LNCaP clone FGC (cell line): ENCODE measurements at places on chromosomes 4 and X.

- no peak for DNase-seq
These were observed 419.1 kb upstream of the KLHL4 start for GRCh38 chrX:87098477-87098876.

DNA sequence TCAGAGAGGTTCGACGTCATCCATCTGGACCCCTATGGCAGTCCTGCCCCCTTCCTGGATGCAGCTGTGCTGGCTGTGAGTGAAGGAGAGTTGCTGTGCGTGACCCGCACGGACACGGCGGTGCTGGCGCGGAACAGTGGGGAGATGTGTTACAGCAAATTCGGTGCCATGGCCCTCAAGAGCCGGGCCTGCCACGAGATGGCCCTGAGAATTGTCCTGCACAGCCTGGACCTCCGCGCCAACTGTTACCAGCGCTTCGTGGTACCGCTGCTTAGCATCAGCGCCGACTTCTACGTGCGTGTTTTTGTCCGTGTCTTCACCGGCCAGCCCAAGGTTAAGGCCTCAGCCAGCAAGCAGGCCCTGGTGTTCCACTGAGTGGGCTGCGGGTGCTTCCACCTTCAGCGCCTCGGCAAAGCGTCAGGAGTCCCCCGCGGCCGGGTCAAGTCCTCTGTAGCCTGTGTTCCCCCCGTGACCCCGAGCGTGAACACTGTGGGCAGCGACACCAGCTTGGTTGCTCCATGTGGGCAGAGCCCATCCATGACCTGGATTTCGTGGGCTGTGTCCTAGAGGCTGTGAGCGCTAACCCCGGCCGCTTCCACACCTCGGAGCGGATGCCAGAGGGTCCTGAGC is 186.7 kb upstream of the SLITRK2 start:
- DNase-seq = no peak

- no peak for DNase-seq
These were observed 42.9 kb upstream of the CYP4V2 start for GRCh38 chr4:186148336-186148975.

GRCh38 chr4:15413623-15414019 is 14.2 kb upstream of the C1QTNF7 start:
- DNase-seq = no peak

- no peak for DNase-seq
These were observed 838.4 kb upstream of the INTU start for GRCh38 chr4:126794363-126794762.

DNA sequence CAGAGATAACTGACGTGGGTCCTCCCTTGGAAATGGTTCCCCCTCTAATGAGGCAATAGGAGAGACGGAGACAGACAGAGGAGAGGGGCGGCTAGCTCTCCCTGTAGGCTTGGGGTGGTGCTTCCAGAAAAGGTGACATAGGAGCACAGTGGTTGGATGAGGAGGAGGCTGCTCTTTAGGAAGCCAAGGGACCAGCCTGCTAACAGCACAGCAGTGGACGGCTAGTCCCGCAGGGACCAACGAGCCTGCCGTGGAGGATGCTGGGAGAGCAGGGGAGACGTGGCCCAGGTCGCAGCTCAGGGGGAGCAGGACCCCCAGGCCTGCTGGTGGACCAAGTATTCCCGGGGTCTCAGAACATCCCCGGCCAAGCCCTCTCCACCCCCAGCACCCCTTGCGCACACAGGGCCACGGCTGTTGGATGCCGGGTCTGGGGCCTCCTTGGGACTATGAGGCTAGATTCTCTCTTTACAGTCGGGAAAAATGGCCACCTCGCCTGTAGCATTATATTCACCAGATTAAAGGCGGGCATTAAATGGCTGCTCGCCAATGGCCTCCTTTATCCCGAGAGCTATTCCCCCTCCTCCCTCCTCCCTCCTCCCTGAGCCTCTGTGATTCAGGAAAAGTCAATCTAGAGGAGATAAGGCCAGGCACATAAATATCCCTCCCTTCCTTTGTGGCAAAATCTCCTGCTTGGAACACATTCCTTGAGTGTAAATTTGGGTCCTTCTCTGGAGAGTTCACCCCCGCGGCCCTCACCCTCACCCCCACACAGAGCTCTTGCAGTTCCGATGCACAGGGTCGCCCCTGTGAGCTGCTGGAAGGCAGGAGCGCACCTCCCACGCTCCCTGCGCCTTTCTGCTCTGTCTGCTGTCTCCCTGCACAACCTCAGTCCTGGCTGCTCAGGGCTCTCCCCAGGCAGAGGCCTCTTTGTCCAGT is 30.5 kb upstream of the NSG1 start:
- DNase-seq = no peak

- DNase-seq = peak; percentile 10
These were observed 392.0 kb downstream of the UBE2NL start for GRCh38 chrX:144275843-144276242.

GRCh38 chr4:113682730-113683537 is 78.6 kb downstream of the CAMK2D start:
- DNase-seq = no peak

DNA sequence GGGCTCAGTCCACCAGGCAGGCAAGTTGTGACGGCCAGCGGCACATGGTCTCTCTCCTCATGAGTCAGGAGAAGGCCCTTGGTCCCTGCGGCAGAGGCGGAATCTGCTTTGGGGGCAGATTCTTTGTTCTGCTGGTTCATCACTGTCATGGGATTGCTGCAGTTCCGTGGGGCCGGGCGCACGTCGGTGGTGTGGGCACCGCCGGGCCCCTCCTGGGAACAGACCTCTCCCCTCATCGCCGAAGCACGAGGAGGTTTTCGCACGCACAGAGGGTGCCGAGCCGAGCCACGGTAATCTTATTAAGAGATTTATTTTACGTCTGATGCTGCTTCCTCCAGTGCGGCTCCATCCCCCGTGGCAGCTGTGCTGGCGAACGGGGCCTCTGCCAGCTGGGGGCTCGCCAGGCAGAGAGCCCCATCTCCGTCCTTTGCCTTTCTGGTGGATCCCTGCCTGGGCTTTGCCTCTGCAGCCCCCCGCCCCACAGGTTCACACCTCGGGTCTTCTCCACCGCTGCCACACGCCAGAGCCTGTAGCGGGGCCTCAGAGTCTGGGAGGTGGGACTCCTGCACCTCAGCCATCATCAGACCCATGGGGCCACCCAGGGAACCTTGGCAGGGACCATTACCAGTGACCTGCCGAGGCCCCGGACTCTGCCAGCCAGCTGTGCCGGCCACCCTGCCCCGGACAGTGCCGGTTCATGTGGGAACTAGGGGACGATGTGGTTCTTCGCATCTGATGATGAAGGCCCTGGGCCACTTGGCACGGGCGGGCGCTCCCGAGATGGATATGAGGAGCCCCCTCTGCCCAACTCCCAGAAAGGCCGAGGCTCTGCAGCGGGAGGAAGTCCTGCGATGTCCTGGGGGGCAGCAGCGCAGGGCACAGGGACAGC is 86.7 kb upstream of the NKX1-1 start:
- no peak for DNase-seq

DNA sequence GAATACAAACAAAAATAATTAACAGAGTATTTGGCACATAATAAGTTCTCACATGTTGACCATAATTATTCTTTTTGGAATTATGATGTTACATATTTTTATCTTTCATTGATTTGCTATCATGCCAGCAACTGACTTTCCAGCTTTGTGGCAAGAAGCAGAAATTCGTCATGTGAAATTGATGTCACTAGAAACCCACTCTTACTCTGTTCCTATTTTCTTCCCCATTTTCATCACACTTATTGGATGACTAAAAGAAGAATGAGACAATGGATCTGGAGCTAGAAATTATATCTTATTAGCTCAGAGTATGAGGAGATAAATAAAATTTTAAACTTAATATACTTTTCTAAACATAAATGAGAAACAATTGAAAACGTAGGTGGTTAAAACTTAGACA is 31.9 kb downstream of the EGF start:
- DNase-seq = no peak

DNA sequence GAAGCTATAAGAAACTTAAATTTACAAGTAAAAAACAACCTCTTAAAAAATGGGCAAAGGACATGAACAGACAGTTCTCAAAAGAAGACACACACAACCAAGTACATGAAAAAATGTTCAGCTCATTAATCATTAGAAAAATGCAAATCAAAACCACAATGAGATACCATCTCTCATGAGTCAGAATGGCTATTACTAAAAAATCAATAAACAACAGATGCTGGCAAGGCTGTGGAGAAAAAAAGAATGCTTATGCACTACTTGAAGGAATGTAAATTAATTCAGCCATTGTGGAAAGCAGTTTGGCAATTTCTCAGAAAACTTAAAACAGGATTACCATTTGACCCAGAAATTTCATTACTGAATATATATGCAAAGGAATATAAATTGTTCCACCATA is 666.3 kb upstream of the GRIA3 start:
- no peak for DNase-seq

DNA sequence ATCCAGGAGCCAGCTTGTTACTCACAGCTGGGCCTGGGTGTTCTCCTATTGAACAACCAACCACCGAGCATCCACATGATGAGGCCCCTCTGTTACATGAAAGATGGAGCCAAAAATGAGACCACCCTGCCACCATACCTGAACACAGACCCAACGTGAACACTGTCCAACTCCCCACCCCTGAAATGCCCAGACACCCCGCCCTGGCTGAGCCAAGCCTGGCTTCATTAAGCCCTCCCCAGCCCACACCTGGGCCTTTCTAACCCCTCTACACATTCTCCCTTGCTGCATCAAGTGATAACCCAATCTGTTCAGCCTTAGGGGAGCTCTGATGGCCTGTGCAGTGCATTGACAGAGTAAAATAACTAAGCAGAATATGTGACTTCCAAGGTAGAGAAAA is 80.7 kb downstream of the EVC start:
- DNase-seq = no peak

DNA sequence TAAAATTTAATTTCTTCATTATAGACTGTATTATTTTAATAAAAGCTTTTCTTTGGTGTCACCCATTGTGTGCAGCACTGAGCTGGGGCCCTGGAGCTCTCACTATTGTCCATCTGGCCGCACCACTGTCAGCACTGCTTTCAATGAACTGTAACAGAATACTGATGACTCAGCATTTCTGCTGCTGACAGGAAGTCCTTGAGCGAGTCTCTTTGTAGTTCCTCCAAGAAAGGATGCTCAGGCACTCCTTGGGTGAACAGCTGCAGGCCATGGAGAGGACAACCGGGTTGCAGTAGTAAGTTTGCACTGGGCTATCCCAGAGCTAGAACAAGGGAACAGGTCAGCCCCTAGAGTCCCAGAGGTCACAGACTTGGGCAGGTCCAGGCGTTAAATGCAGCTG is 81.6 kb downstream of the SORBS2 start:
- DNase-seq = no peak

DNA sequence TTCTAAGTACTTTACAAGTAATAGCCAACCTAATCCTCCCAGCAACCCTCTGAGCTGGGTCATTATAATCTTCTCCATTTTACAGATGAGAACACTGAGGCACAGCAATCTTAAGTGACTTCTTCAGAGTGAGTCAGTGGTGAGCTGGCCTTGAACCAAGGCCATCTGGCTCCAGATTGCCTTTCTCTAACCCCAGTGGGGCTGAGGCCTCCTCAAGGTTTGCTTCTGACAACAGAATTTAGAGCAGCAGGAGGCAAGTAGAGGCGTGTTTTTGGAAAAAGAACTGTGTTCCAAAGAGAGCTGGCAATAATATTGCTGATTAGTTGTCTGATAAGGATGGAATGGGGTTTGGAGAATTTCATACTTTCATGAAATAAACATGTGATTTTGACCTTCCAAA is 41.2 kb downstream of the PIR start:
- DNase-seq = no peak

DNA sequence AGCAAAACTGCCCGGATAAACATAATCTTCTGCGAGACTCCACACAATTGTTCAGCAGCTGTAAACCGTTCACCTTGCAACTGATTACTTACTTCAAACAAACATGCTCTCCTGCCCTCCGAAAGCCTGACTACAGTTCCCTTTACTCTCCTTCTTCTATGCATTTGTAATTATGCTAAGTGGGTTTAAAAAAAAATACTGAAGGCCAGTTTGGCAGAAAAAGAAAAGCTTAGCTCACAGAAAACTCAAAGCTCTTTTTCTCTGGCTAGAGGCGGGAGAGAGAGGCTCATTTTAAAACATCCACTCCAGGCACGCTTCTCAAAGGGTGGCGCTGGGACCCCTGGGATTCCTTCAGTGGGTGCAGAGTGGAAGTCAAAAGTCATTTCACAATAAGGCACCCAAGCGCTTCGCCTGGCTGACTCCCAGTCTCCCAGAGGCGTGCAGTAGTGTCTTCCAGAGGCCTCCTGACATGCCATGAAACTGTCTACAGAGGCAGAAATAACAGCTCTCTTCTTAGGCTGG is 1.9 kb downstream of the DHRSX start:
- DNase-seq = no peak

- DNase-seq = no peak
These were observed 553.6 kb upstream of the BOD1L1 start for GRCh38 chr4:14180983-14181601.

- no peak for DNase-seq
These were observed 19.7 kb upstream of the BBS12 start for GRCh38 chr4:122712782-122713181.

DNA sequence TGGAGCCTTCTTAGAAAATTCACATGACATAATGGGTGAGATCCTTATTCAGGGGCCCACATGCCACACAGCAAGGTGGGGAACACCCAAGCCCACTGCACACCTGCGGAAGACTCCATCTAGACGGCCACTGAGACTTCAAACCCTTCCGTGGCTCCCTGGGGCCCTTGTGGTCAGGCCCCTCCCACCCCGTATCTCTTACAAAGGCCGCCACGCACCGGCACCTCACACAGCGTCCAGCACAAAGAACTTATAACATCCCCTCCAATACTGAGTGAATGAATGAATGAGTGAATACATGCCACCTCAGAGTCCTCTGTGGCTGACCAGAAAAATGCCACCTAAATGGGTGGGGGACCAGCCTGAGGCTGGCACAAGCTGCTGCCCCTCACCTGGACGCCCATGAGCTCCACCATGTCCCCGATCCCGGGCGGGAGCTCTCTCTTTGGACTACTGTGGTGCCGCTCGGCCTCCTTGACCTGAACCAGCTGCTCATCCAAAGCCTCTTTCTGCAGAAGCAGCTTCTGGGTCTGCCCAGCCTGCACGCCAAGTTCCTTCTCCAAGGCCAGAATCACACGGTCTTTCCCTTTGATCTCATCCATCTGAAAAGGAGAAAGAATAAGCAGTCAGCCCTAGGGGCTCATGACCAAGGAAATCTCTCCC is 66.9 kb upstream of the C4orf50 start:
- DNase-seq = no peak

DNA sequence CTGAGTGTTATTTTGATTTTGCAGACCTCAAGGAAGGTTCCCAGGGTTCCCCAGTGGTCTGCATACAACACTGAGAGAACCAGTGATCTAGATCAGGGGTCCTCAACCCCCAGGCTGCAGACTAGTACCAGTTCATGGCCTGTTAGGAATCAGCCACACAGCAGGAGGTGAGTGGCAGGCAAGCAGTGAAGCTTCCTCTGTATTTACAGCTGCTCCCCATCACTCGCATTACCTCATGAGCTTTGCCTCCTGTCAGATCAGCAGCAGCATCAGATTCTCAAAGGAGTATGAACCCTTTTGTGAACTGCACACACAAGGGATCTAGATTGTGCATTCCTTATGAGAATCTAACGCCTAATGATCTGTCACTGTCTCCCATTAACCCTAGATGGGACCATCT is 28.5 kb downstream of the EDNRA start:
- DNase-seq = no peak
